HS-5 (cell line): ENCODE measurements at places on chromosomes 7 and 10.

DNA sequence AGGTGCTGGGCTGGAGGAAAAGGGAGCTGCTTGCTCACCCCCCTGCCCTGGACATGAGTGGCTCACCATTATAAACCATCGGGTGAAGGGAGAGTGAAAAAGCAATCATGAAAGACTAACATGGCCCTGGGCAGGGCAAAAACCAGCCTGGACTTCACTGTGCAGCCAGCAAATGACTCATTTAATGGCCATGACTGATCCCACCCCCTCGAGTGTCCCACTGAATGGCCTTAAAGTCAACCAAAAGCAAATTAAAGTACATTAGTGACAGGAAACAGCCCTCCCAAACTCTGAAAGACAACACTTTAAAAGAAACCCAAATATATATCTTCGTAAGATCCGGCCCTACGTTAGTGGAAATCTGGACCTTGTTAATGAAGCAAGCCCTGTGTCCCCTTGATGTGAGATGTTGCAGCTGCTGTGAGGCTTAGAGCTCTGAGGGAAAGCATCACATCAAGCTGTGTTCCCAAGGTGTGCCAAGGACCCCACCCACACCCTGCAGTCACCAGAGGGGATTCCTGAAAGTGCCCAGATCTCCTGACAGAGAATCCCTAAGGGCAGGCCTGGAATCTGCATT lies 31.2 kb downstream of the ADCYAP1R1 start:
- DNase-seq = no peak

DNA sequence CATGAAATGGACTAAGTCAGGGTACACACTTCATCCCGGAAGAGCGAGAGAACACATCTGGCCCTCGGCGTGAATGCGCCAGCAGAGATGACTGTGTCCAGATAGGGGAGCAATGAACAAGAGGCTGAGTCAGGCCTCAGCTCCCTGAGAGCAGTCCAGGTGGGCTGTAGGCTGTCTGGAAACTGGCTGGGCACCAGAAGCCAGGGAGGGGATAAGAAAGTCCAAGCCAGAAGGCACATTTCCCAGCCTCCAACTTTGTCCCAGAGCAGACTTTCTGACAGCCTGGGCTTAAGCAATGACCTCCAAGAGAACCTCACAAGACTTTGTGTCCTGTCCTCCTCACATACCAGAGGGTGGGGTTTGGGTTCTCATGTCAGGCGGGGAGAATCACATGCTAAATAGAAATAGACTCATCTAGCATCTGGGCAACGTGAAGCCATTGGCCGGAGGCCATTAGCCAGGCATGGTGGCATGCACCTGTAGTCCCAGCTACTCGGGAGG lies 157.2 kb downstream of the ARHGAP12 start:
- no peak for DNase-seq

- no peak for DNase-seq
Measured at GRCh38 chr10:78859769-78860168, 209.0 kb upstream of the ZMIZ1 start.

DNA sequence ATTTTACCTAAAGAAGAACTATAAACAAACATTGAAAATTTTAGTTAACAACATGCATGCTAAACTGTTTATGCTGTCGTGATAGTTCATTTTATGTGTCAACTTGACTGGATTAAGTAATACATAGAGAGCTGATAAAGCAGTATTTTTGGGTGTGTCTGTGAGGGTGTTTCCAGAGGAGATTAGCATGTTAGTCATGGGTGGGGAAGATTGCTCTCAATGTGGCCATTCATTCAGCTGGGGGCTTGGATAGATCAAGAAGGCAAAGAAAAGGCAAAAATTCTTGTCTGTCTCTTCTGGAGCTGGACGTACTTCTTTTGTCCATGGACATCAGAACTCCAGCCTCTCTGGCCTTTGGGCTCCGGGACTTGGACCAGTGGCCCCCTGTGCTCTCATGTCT lies 172.9 kb upstream of the SEMA3E start:
- no peak for DNase-seq

DNA sequence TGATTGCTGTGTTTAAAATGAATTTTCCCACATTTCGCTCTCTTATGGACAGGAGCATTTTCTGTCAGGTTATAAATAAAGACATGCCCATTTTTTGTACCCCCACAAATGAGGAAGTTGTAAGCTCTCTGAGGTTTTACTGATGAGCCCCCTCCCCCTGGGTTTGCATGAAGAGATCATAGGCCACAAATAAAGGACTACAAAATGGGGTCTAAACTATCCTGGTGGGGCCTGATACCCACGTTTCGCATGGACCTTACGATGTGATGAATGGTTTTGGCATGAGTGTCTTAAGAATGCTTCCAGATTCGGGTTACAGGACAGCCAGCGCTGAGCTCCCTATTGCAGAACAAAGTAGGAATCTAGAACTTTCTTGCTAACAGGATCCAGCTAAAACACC lies 5.8 kb downstream of the IKZF1 start:
- no peak for DNase-seq

DNA sequence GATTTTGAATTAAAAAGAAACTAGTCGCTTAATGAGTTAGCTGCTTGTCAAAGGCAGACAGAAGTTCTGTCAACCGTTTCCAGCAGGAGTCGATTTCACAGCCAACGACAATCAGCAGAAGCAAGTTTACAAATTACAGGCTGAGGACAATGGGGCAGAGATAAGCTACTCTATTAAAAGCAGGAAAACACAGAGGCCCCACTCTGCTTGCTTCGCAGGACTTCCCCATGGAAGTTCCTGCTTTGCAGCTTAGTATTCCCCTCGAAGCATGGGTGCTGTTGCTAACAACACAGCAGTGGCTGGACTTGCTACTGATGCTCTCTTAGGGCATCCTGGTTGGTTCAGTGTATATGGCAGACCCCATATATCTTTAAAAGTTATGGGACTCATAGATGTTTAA lies 50.8 kb upstream of the KLF6 start:
- no peak for DNase-seq

DNA sequence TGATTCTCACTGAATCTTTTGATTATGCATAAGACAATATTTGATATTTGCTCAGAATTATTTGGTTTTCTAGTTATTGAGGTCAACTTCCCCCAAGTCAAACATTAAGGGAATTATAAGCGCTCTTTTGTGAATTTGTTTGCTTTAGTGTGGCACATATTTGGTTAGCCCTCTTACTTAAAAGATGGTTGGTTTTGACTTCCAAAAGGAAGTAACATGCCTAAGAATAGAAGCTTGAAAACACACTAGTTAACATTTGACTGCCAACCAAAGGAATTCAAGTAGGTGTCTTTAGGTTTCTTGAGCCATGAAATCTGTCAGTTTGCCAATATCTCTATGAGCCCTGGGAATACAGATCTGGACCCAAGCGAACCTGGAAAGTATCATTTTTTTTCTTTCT lies 24.9 kb downstream of the STEAP4 start:
- no peak for DNase-seq

DNA sequence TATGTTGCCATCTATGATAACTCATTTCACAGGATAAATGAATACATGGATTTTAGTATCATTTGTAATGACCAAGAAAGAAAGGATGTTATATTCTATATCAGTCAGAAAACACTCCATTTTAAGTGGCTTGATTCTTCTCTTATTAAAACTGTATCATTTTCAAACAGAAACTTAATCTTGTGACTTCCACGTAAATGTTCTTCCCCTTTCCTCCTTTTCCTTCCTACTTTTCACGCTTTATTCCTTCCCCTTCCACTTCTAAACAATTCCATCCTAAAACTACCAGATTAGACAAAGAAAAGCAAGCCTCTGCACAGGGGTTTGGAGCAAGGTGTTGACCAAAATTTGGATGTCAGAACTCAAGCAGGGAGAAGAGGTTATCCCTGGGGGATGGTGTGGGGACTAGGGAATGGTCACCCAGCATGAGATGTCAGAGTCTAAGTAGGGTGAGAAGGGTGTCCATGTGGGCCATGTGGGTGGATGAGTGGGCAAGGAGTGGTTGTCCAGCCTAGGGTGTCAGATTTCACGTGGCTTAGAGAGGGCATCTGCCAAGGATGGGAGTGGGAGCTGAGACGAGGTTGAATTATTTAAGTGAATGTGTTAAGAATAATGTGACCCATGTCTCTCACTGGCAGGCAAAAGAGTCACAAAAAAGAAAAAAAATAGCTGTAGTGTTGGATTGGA lies 5.0 kb upstream of the GSAP start:
- DNase-seq = no peak

DNA sequence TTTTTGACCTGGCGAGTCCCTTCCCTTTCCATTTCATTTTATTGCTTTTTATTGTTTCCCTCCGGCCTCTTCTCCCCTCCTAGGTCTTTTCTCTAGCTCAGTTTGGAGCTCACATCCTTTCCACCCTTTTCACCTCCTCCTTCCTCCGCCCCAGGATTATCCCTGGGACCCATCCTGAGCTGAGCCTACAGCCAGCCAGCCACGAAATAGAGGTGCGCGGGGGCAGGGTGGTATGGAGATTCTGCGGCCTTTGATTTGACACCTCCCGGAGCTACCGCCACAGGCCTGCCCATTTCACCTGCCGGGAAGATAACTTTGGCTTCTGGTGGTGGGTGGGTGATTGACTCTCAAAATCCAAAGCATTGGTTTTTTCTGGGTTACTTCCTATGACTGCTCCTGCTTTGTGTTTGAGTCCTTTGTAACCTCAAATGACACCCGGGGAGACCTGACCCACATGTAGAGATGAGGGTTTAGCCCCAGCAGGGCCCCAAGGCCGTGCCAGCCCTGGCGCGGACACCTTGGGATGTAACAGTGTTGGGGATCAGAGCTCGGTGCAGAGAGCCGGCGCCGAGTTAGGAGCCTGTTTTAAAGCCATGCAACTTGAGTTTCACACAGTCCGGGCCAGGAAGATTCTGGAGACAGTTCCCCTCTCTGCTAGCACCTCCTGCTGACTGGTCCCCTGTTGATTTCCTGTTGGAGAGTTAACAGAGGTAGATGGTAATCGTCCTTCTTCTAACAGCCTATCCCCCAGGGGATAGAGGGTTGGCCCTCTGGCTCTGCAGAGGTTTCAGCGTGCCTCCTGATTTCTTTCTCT lies 1.5 kb downstream of the DUSP5 start:
- no peak for DNase-seq

GRCh38 chr10:60669501-60669900 lies 108.8 kb upstream of the CDK1 start:
- no peak for DNase-seq

- DNase-seq = no peak
Measured at GRCh38 chr7:16744518-16745250, 8.9 kb upstream of the TSPAN13 start.

DNA sequence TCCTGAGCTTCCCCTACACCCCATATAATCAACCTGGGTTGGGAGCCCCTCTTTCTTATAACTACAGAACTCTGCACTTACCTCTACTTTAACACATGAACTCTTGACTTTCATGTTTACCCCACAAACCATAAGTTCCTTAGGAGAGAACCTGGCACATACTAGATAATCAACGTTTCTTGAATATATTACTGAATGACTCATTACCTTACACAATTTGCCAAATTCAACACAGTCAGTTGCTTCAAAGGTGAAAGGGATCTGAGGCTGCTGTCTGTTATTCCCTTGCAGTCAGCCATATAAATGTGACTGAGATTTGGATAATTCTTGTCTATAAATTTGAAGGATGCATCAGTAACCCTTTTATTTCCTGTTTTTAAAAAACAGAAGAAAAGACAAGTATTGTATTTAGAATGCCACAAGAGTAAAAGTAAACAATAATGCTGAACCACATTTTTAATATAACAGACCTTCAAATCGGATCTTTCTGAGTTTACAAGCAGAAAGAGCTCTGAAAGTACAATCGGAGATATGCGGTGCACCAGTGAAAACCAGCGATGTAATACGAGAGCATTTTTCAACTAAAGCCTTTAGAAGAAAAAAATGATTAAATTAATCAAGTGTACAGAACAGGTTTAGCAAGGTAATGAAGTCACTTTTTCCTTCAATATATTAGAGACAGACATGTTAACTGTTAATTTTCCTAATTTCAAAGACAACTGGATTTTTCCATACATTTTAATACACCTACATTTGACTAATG lies 29.5 kb upstream of the LRRC17 start:
- DNase-seq = no peak

GRCh38 chr10:12349629-12350166 lies 351 bp downstream of the CAMK1D start:
- DNase-seq = no peak

- no peak for DNase-seq
Measured at GRCh38 chr10:11013836-11014235, 3.8 kb upstream of the CELF2 start.

DNA sequence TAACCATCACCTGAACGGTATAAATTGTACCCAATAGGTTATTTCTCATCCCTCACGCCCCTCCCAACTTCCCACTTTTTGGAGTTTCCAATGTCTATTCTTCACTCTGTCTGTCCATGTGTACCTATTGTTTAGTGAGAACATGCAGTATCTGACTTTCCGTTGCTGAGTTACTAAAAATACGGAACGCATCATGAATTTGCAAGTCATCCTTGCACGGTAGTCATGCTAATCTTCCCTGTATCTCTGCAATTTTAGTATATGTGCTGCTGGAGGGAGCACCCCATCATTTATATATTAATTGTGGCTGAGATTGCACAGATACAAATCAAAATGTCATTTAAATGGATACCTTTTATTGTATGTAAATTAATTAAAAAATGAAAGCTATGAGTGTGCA lies 75.7 kb upstream of the SFMBT2 start:
- DNase-seq = no peak

DNA sequence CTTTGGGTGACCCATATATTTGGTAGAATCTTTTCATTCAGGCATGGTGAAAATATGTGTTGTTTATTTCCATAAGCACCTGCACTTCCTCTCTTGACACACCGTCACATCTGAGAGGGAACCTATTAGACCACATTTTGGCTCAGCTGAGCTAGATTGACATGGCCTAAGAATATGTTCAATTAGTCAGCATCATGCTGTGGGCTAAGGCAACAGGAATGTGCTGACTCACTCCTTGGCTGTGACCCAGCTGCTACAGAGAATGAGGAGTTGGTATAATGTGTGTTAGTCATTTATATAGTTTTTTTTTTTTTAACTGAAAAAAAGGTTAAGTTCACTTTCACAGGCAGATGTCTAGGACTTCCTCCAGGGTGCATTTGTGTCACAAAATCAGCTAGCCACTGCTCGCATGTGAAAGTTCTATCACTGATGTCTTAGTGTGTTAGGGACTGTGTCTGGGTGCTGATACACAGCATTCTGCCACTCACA lies 180.6 kb downstream of the SEMA3E start:
- DNase-seq = peak; percentile 96

GRCh38 chr7:137135654-137136350 lies 207.7 kb downstream of the PTN start:
- no peak for DNase-seq

DNA sequence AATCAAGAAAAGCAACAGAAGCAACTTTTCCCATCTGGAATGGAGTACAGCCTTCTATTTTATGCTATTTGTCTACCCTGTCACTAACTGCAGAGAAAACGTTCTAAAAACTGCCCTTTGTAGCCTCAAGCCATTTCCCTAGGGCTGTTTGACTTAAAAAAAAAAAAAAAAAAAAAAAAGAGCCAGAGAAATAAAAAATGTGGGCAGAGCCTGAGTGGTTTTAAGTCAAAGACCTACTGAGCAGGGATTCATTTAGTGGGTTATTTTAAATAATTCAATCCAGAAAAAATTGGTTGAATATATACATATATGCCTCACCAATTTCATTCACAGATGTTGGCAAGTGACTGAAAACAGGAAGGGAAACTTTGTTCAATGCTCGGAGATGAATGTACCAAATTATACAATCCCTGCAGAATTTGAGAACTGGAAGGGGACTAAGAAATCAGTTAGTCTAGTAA lies 75.2 kb downstream of the PPP1R3C start:
- no peak for DNase-seq
